ENCODE measurements at places on chromosomes 6 and 20.

DNA sequence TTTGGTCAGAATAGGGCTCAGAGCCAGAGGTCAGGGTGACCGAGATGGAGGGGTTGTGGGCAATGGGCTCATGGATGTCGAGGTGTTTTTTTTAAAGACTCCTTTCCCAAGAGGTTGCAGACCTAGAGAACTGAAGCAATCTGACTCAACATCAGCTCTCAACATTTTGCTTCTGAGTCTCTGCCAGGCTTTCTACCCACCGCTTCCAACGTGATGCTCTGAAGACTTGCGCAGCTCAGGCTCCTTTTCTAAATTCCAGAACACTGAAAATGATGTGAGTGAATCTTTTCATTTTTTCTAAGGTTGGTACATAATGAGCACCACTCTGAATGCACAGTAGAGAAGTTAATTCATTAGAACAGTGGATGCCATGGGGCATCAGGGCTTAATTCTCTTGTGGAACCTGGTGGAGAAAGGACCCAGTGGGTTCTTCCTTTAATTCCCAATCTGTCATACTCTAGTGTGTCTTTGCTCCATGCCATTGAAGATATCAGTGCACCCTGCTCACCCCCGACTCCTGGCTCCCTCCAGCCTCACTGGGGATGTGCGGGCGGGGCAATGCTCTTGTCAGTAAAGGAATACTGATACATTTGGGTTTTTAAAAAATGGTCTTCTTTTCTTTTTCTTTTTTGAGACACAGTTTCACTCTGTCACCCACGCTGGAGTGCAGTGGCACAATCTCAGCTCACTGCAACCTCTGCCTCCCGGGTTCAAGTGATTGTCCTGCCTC is 17.0 kb upstream of the KIF13A start:
- no peak for DNase-seq

- no peak for DNase-seq
Observed at GRCh38 chr6:41940759-41941279, 789 bp downstream of the CCND3 start.

DNA sequence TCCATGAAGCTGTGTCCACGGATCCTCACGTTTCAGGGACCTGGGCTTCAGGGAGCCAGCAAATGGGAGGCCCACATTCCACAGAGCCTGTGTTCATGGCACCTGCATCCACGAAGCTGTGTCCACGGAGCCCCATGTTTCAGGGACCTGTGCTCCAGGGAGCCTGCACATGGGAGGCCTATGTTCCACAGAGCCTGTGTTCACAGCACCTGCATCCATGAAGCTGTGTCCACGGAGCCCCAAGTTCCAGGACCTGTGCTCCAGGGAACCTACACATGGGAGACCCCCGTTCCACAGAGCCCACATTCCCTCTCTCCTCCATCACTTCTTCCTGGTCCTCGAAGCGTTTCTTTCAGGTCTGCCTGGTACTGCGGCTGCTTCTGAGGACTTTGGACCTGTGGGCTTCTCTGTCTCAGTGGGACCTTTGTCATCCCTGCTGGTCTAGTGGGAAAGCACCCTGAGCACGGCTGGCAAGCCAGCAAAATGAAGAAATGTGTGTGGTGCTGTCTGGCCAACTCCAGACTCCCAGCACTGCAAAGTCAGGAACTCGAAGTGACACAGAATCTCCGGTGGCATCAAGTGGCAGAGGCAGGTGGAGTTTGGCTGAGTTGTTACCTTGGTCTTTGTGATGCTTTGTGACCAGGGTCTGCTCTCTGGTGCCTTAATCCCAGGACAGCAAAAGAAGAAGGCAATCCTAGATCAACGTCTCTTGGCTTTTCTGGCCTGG is 245.9 kb downstream of the DLL1 start:
- DNase-seq = no peak

- DNase-seq = no peak
Observed at GRCh38 chr6:43995137-43995536, 132.1 kb downstream of the MRPL14 start.

- DNase-seq = no peak
Observed at GRCh38 chr6:45423111-45423823, 45.5 kb upstream of the SUPT3H start.

- DNase-seq = no peak
Observed at GRCh38 chr6:52364480-52365166, 2.7 kb downstream of the PAQR8 start.

GRCh38 chr6:100230115-100230952 is 234.4 kb downstream of the SIM1 start:
- DNase-seq = no peak

DNA sequence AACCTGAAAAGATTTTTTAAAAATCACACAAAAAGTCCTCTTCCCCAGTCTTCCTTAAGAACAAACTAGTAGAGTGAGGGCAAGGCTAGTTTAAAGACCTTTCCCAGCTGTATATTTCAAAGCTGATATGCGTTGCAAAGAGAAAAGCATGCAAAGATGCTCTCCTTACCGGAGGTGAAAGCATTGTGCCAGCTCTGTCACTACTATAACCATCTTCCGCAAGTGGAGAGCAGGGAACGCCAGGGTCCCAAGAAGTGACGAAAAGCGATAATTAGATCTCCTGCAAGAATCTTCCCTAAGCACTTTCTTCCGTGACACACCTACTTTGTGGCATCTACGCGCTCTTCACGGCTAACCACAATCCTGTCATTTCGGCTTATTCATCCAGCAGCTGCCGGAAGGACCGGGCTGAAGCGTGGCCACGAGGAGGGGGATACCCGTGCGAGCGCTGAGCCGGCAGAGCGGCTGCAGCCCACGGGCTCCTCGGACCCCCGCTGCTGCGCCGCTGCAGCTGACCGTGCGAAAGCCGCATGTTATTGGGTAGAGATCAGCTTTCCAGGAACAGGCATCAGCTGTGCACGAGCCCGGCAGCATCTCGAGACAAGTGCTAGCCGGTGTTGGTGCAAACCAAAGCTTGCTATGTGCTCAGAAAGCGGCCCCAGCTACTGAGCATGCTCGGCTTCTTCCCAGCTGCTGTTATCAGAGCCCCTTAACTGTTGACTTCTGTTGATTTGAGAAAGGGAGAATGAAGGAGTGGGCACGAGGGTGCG is 57.2 kb upstream of the ARHGAP18 start:
- DNase-seq = no peak

DNA sequence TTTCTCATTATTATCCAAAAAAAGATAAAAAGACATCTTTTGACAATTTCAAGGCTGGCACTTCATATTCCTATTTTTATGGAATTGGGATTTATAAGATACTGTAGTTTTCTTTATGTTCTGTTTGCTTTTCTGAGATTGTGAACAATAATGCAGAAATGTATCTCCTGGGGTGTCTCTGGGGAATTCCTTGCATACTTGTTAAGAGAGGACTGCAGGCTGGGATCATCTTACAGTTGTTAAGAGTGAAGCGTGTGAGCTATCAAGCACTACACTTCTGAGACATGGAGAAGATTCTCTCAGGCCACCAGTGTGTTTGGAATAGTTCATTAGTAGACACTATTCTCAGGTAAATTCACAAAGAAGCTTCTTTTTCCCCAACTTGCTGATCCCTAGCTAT is 963.3 kb upstream of the GJE1 start:
- DNase-seq = peak; percentile 47

GRCh38 chr6:14771016-14771415 is 474.9 kb upstream of the JARID2 start:
- no peak for DNase-seq

DNA sequence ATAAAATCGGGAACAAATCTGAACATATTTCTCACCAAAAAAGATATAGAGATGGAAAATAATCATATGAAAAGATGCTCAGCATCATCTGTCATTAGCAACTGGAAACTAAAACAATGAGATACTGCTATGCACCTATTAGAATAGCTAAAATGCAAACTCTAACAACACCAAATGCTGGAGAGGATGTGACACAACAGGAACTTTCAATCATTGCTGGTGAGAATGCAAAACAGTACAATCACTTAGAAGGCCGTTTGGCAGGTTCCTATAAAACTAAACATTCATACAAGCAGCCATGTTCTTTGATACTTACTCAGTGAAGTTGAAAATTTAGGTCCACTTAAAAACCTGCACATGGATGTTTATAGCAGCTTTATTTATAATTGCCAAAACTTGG is 67.0 kb downstream of the FAM50B start:
- no peak for DNase-seq

DNA sequence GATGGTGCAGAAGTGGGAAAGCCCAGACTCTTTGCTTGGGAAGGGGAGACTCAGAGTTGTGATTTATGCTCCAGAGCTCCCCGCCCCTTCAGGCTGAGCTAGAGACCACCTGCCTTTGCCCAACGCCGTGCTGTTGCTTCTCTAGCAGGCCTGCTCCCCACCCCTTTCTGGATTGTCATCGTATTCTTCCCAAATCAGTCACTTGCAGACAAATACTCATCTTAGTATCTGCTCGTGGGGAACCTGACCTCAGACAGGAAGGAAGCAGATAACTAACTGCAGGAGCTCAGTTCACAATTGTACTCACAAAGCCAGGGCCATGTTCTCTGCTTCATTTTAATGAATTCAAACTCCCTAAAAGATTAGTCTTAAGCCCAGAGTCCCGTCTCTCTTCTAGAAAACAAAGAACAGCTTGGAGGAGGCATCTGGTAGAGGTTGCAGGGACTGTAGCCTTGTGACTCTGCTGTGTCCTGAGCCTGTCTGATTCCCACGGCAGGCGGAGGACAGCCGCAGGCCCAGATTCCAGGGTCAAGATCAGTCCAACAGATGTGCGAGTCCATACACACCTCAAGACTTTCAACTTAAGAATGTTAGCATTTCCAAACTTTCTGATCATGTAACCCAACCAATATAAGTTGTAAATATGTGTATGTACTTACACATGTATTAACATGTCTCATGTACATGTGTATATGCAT is 57.2 kb upstream of the GGTLC1 start:
- DNase-seq = no peak

- no peak for DNase-seq
Observed at GRCh38 chr6:54248319-54248718, 59.9 kb upstream of the TINAG start.

GRCh38 chr20:44219170-44219730 is 8.7 kb upstream of the OSER1 start:
- no peak for DNase-seq

DNA sequence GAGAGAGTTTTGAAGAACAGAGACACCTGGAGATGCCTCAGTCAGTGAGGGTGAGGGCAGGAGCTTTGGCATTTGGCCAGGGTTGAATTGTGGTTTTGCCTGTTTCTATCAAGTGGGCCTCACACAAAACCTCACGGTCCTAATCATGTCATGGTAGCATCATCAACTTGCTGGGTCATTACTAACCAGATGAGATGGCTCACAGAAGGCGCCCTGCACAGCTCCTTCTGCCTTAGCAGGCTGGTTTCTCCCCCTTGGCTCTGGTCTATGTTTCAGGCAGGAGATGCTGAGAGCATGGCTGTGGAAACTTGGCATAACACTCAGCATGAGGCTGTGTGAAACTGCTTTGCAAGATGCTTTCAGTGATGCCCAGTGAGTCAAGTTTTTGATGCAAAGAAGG is 99.3 kb downstream of the LRRC1 start:
- no peak for DNase-seq

DNA sequence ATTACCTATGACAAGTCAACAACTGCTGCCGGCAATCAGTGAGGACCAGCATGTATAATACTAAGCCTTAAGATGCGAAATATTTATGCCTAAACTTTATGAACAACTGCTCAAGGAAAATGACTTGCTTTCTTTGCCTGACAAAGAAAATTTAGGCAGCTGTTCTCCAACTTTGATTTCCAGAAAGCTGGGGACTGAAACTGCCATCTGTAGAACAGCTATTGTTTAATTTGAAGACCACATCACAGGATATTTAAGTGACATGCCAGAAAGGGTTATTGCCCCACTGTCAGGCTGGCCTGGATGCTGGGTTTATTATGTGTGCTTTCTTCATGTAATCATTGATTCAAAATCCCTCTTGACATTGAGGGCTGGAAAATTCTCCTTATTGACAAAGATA is 153.9 kb upstream of the ENPP5 start:
- DNase-seq = no peak

- DNase-seq = no peak
Observed at GRCh38 chr6:140867336-140867735, 1265.4 kb upstream of the GJE1 start.

- no peak for DNase-seq
Observed at GRCh38 chr6:125194941-125195340, 41.4 kb downstream of the TPD52L1 start.

DNA sequence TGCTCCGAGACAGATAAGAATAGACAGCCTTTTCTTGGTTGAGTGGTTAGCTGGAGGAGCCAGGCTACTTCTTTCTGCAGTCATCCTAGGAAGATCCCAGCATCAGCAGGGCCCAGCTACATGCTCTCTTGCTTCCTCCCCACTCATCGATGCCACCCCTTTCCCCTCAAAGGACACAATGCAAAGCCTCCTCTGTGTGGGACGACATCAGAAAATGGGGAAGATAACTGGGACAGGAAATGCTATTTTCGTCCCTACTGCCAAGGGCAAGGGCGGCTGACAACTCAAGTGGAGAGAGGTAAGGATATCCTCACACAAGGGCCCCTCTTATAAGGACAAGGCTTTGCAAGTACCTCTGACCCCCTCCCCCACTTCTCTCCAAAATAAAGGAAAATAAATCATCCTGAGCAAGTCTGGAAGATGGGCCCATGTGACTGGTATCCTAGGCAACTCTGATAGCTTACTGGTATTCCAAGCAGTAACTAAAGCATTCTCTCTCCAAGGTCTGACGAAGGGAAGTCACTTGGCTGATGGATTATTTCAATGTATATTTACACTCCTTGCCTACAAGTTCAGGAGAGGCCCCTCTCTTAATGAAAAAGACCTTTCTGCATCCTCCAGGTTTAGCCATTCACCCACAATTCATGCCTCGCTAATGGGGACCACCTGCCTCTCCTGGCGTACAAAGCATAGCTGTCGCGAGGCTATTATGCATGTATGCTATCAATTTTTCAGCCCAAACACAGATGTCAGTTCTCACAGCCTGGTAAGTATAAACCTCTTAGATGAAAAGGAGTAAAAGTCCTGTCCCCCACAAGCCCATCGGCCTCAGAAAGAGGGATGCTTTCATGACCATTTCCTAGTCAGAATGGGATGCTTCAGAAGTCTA is 11.3 kb downstream of the ELMO2 start:
- no peak for DNase-seq

- peak; percentile 47 for DNase-seq
Observed at GRCh38 chr20:25040438-25040831, 17.5 kb downstream of the ACSS1 start.

GRCh38 chr6:115058414-115059211 is 715.8 kb upstream of the HS3ST5 start:
- no peak for DNase-seq

- DNase-seq = no peak
Observed at GRCh38 chr20:18176318-18176785, 38.7 kb downstream of the KAT14 start.

- no peak for DNase-seq
Observed at GRCh38 chr6:148596891-148597455, 149.9 kb upstream of the UST start.

DNA sequence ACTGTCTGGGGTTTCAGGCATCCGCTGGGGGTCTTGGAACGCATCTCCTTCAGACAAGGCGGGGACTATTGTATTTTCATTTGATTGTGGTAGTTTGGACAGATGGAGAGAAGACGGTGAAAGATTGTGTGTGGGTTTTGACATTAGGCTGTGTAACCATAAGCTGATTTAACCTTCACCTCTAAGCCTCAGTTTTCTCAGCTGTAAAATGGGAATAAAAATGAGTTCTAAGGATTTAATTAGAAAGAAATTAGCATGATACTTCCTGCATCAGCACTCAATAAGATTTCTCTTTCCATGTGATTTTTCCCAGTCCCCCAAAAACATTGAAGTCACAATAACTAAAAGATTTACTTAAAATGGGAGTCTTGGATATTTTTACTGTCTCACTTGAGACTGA is 78.1 kb downstream of the CBFA2T2 start:
- no peak for DNase-seq

- DNase-seq = no peak
Observed at GRCh38 chr20:21074605-21075336, 31.4 kb downstream of the LINC00237 start.

All from GM04503 (cell line).